ENCODE measurements at places on chromosomes 1 and 21. TPM values are rescaled to one million over a fixed set of nuclear protein-coding genes. Genes with fewer than 3 reads are reported as not detected.

DNA sequence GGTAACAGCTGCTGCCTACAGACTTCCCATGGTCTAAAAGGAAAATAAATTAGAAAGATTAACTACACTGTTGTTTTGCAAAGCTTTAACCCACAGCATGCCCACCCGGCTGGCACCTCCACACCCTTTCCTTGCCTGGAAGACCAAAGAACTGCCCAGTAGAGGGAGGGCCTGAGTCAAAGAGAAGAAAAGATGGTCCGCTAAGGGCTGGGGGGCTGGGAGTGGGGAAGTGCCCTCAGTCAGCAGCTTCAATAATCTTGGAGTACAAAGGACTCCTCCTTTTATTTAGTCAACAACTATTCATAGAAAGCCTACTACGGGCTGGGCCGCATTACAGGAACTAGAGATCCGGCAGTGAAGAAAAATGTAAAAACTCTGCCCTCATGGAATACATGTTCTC, 40.6 kb downstream of the ERI3 start:
- peaks cover 8% of the 10 kb centered on the region for H3K4me1 ChIP-seq
- no peaks in the 10 kb centered on the region for H3K27me3 ChIP-seq
- H3K4me3 ChIP-seq, result no peak overlapping the region
- peaks cover 83% of the 10 kb centered on the region for H3K36me3 ChIP-seq
- no peak overlapping the region for H3K27ac ChIP-seq

DNA sequence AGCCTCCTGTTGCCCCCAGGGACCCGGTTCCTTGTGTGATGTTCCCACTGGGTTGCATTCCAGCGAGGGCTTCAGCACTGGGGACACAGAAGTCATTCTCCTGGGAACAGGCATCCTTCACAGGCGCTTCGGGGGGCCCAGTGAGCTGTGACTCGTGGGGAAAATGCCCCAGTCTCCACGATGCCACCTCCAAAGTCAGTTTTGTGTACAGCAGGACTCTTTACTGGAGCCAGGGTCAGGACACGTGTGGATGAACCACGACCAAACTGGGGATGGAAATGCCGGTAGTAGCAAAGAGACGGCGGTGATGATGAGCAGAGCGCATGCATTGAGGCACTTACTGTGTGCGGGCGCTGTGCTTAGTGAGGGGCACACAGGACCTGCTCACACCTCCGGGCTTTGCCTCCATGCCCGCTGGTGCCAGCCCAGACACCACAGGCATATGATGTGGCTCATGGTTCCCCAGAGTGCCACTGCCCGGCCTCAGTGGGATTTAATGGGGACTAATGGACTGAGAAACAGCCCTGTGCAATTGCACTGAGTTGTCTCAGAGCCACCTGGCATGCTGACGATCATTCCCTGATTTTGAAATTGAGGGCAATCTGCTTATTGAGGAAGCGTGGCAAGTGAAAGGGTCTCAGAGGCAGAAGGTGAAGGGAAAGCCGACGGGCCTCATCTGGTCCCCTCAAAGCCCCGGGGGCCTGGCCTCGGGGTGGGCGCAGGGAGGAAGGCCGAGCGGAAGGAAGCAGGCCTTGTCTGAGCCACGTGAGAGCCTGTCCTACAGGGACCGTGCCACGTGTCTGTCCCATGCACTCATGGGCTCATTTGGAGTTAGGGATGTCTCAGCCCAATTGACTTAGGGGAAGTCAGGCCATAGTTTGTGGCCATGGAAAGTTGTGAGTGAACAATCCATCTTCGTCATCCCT, 91.4 kb downstream of the PDE9A start:
- H3K4me1 ChIP-seq, result peaks cover 15% of the 10 kb centered on the region
- no peak for DNase-seq
- no peak overlapping the region for H3K4me3 ChIP-seq
- H3K27ac ChIP-seq, result peak overlapping the region; percentile 85
- peaks cover 6% of the 10 kb centered on the region for H3K36me3 ChIP-seq

PRDM16 gene
- not detected for total RNA-seq

- no peak overlapping the region for H3K4me3 ChIP-seq
- H3K27ac ChIP-seq, result no peak overlapping the region
- no peak for DNase-seq
- no peaks in the 10 kb centered on the region for H3K36me3 ChIP-seq
- H3K4me1 ChIP-seq, result peaks cover 3% of the 10 kb centered on the region
Measured at GRCh38 chr1:31529999-31530684, 46.2 kb upstream of the TINAGL1 start.

DNA sequence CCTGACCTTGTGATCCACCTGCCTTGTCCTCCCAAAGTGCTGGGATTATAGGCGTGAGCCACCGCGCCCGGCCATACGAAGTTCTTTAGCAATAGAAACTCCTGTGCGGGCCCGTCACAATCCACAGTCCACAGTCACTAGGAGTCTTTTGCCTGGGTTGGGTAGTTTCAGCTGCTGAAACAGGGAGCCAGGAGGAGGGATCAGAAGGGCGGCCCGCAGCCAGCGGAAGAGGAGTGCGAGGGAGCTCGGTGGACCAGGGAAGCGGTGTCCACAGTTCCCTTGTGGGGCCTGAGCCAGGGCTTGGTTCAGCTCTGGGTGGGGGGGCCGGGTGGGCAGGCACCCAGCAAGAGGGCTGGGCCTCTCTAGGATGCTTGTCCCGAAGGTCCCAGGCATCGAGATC, 17.9 kb upstream of the HSPG2 start:
- no peak overlapping the region for H3K4me3 ChIP-seq
- no peak for DNase-seq
- H3K36me3 ChIP-seq, result no peaks in the 10 kb centered on the region
- H3K27ac ChIP-seq, result peak overlapping the region; percentile 60

DNA sequence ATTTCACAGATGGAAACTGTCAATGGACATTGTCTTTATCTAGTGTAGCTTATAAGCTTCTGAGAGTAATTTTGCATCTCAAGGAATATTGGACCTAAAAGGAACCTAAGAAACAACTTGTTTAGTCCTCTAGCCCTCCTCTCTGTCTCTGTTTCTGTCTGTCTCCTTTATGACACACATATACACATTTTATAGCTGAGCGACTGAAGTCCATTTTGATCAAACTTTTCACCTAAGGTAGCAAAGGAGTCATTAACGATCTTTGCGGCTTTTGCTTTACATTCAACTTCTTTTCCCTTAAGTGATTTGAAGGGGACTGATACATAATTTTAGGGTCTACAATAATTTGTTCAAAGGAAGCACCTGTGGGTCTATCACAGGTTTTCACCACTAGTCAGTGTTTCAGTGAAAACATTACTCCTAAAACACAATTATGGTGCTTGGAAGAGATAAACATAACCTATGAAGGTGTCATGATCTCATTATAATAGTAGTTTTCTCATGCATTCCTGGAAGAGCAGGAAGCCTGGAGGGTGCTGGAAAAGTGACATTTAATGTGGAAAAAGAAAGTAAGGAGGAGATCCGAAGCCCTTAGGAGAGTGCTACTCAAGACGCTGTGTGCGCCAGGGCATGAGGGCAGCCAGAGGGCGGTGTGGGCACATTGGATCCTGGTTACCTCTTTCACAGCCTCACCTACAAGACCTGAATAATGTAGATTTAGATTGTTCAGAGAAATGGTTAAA, 248.6 kb downstream of the DNM3 start:
- H3K4me3 ChIP-seq, result no peak overlapping the region
- no peak overlapping the region for H3K27ac ChIP-seq
- peak; percentile 58 for DNase-seq
- no peaks in the 10 kb centered on the region for H3K27me3 ChIP-seq
- peaks cover 2% of the 10 kb centered on the region for H3K4me1 ChIP-seq

GRCh38 chr21:46527801-46528200, 69.1 kb downstream of the DIP2A start:
- H3K36me3 ChIP-seq, result peaks cover 5% of the 10 kb centered on the region
- DNase-seq, result no peak
- H3K4me3 ChIP-seq, result no peak overlapping the region
- H3K27me3 ChIP-seq, result no peaks in the 10 kb centered on the region
- H3K4me1 ChIP-seq, result peaks cover 19% of the 10 kb centered on the region

DNA sequence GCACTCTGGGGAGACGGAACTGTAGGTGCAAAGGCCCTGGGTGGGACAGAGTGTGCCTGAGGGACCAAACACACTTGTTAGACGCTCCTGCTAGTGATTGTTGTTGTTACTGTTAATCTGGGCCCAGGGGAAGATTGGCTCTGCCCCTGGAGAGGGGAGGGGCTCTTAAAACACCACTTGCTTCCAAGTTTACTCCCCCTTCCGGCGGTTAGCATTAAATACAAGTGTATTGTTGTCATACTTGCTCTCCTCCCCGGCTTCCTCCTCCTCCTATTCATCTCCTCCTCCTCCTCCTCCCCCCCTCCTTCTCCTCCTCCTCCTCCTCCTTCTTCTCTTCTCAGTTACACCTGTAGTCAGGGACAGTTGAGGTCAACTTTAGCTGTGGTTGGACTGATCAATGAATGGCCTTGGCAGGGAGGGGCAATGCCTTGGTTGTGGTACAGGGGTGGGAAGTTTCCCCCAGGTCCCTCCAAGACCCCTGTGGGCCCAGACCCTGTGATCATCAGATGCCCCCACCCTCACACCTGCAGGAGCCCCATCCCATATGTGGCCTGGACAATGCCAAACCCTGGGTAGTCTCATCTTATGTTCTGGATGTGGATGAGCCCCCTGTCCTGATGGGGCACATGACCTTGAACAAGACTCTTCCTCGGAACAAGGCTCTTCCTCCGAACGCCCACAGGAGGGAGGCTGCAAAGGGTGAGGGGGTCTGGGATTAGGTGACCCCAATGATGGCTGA, 217.3 kb downstream of the PTPRU start:
- H3K36me3 ChIP-seq, result no peaks in the 10 kb centered on the region
- H3K4me3 ChIP-seq, result no peak overlapping the region
- peaks cover 18% of the 10 kb centered on the region for H3K27me3 ChIP-seq
- H3K27ac ChIP-seq, result no peak overlapping the region

LUZP1 gene
- 16.8 TPM for total RNA-seq

DNA sequence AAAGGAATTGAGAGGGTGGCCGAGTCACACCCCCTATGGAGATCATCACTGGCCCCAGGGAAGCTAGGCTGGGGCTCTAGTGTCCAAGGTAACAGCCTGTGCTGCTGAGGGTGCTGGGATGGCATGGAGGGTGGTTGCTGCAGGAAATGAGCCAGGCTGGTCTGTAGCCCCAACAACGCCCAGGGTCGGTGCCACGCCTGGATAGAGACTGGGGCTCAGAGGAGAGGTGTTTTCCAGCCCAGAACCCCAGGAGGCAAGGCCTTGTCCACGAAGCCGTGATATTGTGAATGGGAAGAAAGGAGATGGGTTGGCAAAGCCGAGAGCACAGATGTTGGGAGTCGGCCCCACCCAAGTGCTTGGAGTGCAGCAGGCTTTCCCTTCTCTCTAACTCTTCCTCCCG, 68.9 kb upstream of the ACTRT2 start:
- peak; percentile 4 for DNase-seq
- peaks cover 4% of the 10 kb centered on the region for H3K27me3 ChIP-seq
- peaks cover 37% of the 10 kb centered on the region for H3K36me3 ChIP-seq
- H3K27ac ChIP-seq, result no peak overlapping the region
- no peak overlapping the region for H3K4me3 ChIP-seq

NGF gene
- not detected for total RNA-seq

GRCh38 chr1:228955691-228956090, 220.4 kb downstream of the RHOU start:
- H3K4me1 ChIP-seq, result peaks cover 5% of the 10 kb centered on the region
- no peak overlapping the region for H3K4me3 ChIP-seq
- no peaks in the 10 kb centered on the region for H3K27me3 ChIP-seq
- DNase-seq, result no peak
- H3K36me3 ChIP-seq, result no peaks in the 10 kb centered on the region

- no peak overlapping the region for H3K27ac ChIP-seq
- no peaks in the 10 kb centered on the region for H3K4me1 ChIP-seq
- no peak overlapping the region for H3K4me3 ChIP-seq
- peaks cover 7% of the 10 kb centered on the region for H3K27me3 ChIP-seq
Measured at GRCh38 chr1:200217703-200218102, 190.2 kb downstream of the NR5A2 start.

- H3K27me3 ChIP-seq, result no peaks in the 10 kb centered on the region
- H3K4me1 ChIP-seq, result peaks cover 6% of the 10 kb centered on the region
Measured at GRCh38 chr1:228180271-228180958, 14.8 kb downstream of the IBA57 start.

TSPAN2 gene
- 0.77 TPM for total RNA-seq

PBX1 gene
- total RNA-seq, result 1.4 TPM

DNA sequence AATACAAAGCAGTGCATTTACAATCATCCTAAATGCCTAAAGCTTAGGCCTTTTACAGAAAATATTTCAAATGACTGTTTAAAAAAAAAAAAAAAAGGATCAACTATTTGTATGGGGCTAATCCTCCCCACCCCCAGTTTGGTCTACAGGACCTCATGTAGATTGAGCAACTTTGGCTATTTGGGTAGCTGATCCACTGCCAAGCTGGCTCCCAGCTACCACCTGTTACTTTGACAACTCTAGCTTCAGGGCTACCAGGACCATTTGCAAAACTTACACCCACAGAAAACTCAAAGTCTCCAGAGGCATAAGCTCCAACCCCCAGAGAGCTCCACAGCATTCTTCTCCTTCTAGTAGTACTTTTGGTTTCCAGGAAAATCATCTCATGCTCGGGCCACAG, 29.4 kb downstream of the JAK1 start:
- no peaks in the 10 kb centered on the region for H3K27me3 ChIP-seq
- no peak for DNase-seq
- no peak overlapping the region for H3K27ac ChIP-seq

TTC4 gene
- total RNA-seq, result 22.4 TPM

- peak overlapping the region; percentile 81 for H3K4me3 ChIP-seq
- H3K4me1 ChIP-seq, result no peaks in the 10 kb centered on the region
- peak; percentile 74 for DNase-seq
- H3K27me3 ChIP-seq, result peaks cover 67% of the 10 kb centered on the region
Measured at GRCh38 chr1:156892190-156893047, 1.1 kb upstream of the PEAR1 start.

DNA sequence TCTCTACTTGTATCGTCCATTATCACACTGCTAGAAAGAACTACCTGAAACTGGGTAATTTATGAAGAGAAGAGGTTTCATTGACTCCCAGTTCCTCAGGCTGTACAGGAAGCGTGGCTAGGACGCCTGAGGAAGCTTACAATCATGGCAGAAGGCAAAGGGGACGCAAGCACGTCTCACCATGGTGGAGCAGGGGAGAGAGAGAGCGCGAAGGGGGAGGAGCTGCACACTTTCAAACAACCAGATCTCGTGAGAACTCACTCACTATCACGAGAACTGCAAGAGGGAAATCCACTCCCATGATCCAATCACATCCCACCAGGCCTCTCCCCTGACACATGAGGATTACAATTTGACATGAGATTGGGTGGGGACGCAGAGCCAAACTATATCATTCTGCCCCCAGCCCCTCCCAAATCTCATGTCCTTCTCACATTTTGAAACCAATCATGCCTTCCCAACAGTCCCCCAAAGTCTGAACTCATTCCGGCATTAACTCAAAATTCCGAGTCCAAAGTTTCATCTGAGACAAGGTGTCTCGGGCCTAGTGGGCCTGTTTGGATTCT, 8.0 kb downstream of the MMEL1 start:
- peaks cover 10% of the 10 kb centered on the region for H3K4me1 ChIP-seq
- peaks cover 39% of the 10 kb centered on the region for H3K27me3 ChIP-seq
- no peaks in the 10 kb centered on the region for H3K36me3 ChIP-seq

IGSF9 gene
- 0.21 TPM for total RNA-seq

GRCh38 chr1:25933479-25934365, 27.5 kb upstream of the STMN1 start:
- H3K4me1 ChIP-seq, result no peaks in the 10 kb centered on the region
- no peaks in the 10 kb centered on the region for H3K36me3 ChIP-seq
- no peak for DNase-seq
- no peaks in the 10 kb centered on the region for H3K27me3 ChIP-seq
- no peak overlapping the region for H3K4me3 ChIP-seq

EPHB2 gene
- total RNA-seq, result 0.21 TPM

- H3K27ac ChIP-seq, result no peak overlapping the region
- H3K36me3 ChIP-seq, result no peaks in the 10 kb centered on the region
- H3K27me3 ChIP-seq, result peaks cover 5% of the 10 kb centered on the region
- DNase-seq, result no peak
Measured at GRCh38 chr1:17525996-17526686, 13.4 kb upstream of the ARHGEF10L start.

TRIM45 gene
- total RNA-seq, result not detected
